ENCODE measurements at places on chromosomes 1 and 21.

GRCh38 chr1:184424945-184425344 lies 38.1 kb downstream of the C1orf21 start:
- no peak for DNase-seq

DNA sequence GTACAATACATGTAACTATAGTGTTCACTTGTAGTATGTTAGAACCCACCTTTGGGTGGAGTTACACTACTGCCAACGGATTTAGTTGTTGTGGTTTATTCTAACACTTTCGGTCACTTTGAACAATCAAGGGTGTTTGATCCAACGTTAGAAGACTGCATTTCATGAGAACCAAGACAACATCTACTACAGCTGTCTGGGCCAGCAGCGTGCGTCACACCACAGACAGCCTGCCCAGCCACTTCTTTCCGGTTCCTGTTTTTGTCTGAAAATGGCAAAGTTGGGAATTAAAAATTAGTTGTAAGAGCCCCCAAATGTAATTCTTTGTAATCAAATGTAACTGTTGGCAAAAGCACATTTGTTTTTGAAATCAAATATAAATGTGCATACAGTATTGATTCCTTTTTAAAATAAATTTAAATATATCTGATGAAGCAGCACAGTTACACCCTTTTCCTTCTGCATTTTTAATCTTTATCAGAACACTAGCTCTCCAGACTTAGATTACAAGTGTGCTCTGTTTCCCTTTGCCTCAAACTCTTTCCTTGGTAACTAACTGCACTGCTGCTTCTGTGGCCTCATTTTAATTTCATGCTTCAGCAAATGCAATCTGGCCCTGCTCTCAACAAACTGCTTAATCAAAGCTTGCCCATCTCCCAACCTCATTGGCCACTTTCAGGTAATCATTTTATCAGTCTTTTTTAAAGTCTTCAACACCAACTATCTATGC lies 86.6 kb upstream of the DPH5 start:
- DNase-seq = peak; percentile 59

GRCh38 chr1:49225464-49225863 lies 448.8 kb upstream of the BEND5 start:
- DNase-seq = no peak

- peak; percentile 23 for DNase-seq
These were observed 375.4 kb downstream of the NUF2 start for GRCh38 chr1:163697137-163697536.

DNA sequence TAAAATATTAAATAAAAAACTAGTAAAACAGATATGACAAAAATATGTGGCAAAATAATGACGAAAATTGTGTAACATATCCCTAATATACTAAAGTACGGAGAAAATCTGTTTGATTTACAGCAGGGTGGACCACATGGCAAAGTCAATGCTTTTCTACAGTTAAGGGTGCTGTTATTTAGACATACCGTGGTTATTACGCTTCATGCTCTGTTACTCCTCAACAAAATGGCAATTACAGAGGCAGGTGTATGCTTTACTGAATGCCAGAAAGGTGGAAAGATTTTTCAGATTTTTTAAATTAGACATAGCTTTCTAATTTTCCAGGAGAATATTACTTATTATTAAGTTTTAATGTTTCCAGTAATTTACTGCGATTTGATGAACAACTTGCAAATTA lies 343.9 kb upstream of the DPYD start:
- DNase-seq = no peak

- DNase-seq = no peak
These were observed 658.1 kb upstream of the PRMT6 start for GRCh38 chr1:106398391-106398790.

DNA sequence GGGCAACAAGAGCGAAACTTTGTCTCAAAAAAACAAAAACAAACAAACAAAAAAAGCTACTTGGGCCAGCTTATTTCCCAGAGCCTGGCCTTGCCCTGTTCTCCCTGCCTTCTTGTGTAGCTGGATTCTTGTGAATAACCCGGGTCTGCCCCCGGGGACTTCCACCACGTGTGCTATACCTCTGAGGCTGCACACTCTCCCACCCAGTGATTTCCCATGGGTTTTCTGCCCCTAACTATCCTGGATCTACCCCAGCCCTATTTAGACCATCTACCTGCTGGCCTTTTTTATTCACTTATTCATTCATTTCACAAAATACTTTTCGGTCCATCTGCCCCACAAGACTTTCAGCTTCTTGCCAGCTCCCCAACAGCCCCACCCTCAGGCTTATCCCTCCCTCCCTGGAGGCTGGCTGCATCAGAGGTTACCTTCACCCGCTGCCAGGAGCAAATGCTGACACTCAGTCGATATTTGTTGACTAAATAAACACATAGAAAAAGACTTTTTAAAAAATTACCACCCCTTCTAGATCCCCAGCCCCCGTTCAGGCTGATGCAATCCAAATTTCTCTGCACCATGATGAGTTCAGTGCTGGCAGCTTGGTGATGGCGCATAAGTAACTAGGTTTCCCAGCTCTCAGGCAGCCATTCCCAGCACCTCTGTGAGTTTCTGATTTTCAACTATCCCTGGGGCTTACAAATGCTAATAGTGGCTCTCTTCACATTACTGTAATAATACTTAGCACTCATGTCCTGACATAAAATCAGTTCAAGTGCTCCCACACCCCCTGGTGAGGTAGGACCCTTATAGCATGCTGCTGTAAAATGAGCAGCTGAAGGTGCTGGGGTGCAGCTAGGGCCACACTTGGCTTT lies 30.7 kb upstream of the TARBP1 start:
- DNase-seq = no peak

- DNase-seq = no peak
These were observed 80.1 kb downstream of the SH3BGR start for GRCh38 chr21:39531840-39532239.

- no peak for DNase-seq
These were observed 73.4 kb upstream of the F3 start for GRCh38 chr1:94614996-94615395.

DNA sequence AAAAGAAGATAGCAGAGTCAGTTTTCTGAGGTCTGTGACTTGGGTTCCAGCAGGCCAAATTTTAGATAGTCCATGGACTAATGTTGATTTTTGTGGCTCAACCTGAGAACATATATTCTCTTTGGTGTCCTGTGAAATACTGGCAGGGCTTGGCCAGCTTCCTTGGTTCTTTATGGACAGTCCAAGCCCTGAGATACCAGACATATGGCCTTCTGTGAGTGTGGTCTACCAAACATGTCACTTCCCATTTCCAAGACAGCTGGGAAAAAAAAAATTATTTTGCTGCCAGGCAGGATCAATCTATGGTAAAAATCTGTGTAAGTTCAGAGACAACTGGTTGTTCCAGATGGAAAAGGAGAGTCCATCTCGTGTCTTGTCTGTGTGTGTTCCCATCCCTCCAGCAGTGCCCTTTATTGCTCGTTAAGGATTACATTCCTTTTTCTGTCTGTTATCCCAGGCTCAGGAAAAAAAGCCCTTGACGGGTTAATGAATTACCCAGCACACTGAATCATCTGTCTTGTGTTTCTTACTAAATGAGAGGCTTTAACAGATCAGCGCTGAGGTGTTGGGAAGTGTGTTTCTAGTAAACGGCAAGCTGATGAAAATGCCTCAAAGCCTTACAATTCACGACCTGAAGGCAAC lies 33.4 kb upstream of the XPR1 start:
- no peak for DNase-seq

- no peak for DNase-seq
These were observed 20.7 kb downstream of the BACE2 start for GRCh38 chr21:41188486-41189149.

GRCh38 chr1:78731674-78732073 lies 82.0 kb downstream of the IFI44 start:
- no peak for DNase-seq

DNA sequence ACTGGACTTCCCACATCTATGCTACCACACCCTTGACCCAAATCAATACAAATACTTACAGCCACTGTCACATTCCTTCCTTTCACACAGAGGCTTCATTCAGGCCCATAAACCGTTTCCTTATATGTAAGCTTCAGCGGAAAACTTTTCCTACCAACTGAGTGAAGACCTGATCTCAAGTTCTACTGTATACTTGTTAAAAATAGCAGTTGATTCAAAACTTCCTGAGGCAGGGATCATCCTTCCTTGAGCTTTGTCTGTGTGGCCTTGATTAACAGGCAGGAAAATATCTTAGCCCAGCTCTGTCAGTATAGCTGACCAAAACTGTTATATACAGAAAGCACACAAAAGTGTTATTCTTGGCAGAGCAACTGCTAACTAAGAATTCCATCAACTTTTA lies 42.7 kb downstream of the DENND2C start:
- DNase-seq = no peak

DNA sequence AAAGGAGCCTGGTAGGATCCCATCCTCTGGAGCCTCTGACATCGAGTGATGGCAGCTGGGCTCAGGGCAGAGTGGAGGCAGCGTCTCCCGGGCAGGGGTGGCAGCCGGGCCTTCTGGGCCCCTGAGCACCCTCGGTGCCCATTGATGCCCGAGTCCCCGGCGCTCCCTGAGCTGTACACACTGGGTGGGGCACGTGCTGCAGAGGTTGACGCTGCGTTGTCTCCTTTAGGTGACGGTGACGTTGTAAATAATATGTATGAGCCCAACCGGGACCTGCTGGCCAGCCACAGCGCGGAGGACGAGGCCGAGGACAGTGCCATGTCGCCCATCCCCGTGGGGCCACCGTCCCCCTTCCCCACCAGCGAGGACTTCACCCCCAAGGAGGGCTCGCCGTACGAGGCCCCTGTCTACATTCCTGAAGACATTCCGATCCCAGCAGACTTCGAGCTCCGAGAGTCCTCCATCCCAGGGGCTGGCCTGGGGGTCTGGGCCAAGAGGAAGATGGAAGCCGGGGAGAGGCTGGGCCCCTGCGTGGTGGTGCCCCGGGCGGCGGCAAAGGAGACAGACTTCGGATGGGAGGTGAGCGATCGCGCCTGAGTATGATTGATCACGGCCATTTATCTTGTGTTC lies 117.0 kb downstream of the PRDM16 start:
- DNase-seq = no peak

GRCh38 chr1:239784896-239785295 lies 306.8 kb upstream of the FMN2 start:
- no peak for DNase-seq

DNA sequence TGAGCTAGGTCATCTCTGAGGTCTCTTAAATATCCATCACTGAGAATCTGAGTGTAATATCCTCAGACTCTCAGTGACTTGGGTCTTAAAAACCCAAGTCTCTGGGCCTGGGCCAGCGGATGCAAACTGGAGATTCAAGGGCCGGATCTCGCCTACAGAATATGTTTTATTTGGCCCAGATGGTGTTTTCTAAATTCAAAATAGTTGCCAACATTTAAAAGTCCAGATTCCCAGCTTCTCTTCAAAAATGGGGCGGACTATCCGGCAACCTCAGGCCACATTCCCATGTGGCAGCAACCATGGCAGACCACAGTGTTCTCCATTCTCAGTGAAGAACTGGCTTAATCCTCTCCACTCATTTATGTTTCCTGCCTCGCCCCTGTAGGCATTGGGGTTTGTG lies 12.7 kb upstream of the HEYL start:
- no peak for DNase-seq

GRCh38 chr21:44285138-44285992 lies at the start of gene AIRE:
Gene AIRE, plus strand, starts transcription at chr21:44285876. Its CDS starts 131 bp downstream, at chr21:44286007.
- DNase-seq = no peak

DNA sequence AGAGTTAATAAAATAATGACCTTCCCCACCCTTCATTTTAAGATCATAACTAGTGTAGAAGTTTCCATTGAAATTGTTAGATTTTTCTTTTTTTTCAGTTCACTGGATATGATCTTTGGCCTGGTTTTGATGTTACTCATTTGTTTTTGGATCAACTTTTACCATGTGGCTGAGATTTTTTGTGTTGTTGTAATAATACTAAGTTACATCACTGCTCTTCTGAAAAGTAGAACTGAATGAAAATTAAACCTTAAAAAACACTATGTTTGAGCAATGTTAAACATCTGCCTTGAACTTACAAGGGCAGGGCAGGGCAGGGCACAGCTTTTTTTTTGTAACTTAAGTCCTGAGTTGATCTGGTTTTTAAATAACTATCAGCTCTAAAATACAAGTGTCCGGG lies 204.8 kb upstream of the ADAMTS5 start:
- no peak for DNase-seq
